Esophagus squamous epithelium (tissue), 5 donors: ENCODE measurements at places on chromosomes 6 and 20. TPM values are rescaled to one million over a fixed set of nuclear protein-coding genes. Genes with fewer than 3 reads are reported as not detected.

GRCh38 chr20:44428174-44429016 lies 47.3 kb upstream of the TTPAL start:
- no peak for DNase-seq

GRCh38 chr6:124028117-124028516 lies 224.5 kb downstream of the NKAIN2 start:
- DNase-seq = no peak

- no peak for DNase-seq
These were observed 9.1 kb downstream of the SMPDL3A start for GRCh38 chr6:122798099-122798641.

The IL17F gene
- total RNA-seq = not detected

- no peak for DNase-seq
These were observed 86.3 kb upstream of the IRAK1BP1 start for GRCh38 chr6:78781001-78781400.

- no peak for DNase-seq
These were observed 31.3 kb downstream of the BCAS4 start for GRCh38 chr20:50826121-50826520.

GRCh38 chr6:74657011-74657410 lies 548.8 kb downstream of the COL12A1 start:
- no peak for DNase-seq

DNA sequence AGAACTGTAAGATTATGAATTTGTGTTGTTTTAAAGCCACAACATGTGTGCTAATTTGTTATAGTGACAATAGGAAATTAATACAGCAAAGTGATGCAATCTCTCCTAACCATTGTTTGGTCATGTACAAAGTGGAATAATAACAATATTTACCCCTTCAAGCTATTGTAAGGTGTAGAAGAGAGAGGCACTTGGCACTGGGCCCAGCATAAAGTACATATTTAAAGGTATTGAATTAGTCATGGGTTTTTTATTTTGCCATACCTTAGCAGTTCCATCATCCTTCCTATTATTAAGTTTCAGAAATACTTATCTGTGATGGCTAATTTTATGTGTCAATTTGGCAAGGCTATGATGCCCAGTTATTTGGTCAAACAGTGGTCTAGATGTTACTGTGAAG lies 322.4 kb upstream of the TSHZ2 start:
- DNase-seq = no peak

GRCh38 chr6:165915022-165915770 lies 252.2 kb upstream of the PDE10A start:
- DNase-seq = no peak

DNA sequence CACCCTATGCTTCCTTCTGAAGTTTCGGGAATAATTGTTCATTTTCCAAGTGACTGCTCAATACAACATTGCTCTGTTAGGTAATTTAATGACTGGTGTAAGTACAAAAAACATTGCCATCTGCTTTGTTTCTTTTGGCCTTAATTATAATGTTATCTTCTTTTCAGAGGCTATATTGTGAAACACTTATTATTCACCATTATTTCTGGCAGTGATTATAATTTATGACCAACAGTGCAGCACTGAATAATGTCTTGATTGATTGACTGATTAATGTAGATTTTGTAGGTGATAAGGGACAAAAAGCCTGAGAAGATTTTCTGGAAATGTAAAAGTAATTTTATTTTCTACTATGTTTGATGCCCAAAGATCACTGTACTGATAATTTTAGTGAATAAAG lies 377.7 kb downstream of the PLCB1 start:
- no peak for DNase-seq

- no peak for DNase-seq
These were observed 66.0 kb upstream of the UTRN start for GRCh38 chr6:144219056-144219685.

DNA sequence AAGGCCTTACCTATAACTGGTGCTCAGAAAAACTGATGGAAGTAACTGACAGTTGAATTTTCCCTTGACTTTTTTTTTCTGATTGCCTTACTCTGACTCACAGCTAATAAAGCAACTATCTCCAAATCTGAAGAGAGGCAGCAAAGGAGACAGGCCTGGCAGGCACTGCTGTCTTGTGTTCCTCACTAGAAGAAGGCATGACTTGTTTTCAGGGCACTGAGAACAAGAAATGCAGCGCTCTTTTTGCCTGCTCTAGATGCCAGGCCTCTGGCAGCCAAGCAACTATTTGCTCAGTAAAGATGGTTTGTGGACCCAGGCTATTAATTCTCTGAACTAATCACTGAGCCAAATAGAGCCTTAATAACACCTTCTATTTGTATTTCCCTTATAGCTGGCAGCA lies 155.1 kb downstream of the PRDM13 start:
- no peak for DNase-seq

- DNase-seq = no peak
These were observed 2.2 kb upstream of the ARHGAP40 start for GRCh38 chr20:38599410-38599882.

- DNase-seq = no peak
These were observed 33.4 kb downstream of the TGM2 start for GRCh38 chr20:38131588-38132121.

The RGS17 gene
- 0.76 TPM for total RNA-seq
